ENCODE measurements at places on chromosomes 11 and 22. TPM values are rescaled to one million over a fixed set of nuclear protein-coding genes. Genes with fewer than 3 reads are reported as not detected.

DNA sequence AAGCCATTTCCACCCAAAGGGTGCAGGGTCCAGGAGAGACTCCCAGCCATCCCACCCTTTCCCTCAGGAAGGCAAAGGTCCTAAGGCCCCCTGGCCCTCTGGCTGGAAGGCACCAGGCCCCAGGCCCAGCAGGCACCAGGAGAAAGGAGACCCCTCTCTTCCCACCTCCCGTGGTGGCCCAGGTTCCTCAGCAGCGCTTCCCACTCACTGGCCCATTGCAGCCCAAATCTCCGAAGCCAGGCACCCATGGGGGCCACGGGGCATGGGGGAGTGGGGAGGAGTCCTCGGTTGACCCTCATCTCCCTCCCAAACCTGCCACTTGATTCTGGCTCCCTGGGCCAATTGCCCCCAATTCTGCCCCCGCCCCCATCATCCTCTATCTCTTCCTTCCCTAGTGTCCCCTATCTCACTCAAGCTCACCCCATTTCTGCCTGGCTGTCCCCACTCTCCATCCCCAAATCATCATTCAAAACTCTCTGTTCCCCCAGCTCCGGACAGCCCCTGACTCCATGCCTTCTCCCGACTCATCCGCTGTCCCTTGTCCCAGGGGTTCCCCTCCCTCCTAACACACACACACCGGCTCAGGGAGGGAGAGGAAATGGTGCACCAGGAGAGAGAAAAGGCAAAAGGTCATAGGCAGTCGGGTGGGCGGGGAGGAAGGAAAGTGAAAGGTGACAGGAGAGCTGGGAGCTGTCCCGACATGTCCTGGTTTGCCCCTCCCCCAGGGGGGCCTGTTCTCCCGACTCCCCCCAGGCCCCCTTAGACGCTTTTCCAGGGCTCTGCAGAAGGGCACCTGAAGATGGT, 1.2 kb downstream of the LIF start:
- no peak for DNase-seq

GRCh38 chr22:50696799-50697561, 24.4 kb downstream of the SHANK3 start:
- no peak for DNase-seq

DNA sequence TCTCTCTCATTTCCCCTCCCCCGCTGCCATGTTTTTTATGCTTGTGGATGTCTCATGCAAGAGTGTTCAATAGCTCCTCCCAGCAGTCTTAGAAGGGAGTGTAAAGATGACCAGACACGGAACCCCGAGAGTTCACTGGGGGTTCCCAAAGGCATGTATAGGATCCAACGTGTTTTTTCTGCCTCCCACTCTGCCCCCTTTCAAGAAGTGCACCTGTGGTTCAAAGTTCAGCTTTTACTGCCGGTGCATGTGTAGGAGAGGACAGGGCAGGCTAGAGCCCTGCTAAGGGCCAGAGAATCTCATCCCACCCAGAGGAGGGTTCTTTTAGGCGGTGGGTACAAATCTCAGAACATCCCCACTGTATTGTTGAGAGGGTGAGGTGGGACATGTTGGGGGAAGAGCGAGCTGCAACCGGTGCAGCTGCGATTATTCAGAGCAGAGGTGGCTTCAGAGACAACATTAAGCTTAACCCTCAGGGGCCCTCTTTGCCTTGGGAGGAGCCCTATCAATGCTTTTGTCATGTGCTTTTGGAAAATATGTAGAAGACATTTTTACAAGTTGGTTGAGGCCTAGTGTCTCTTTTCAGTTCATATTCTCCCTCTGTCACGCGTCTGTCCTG, 14.5 kb downstream of the MIF start:
- no peak for DNase-seq

- no peak for DNase-seq
Measured at GRCh38 chr22:31906086-31906485, 38.2 kb upstream of the YWHAH start.

GRCh38 chr11:74948546-74948897, 369 bp downstream of the XRRA1 start:
- no peak for DNase-seq

AGBL2 gene
- 0.83 TPM for total RNA-seq
